ENCODE measurements at places on chromosomes 1 and 21.

GRCh38 chr1:52927212-52928014 lies at the start of gene SCP2:
Gene SCP2 (plus strand): TSS chr1:52927276. CDS start chr1:52927397, 121 bp downstream.
- DNase-seq = peak; percentile 71

GRCh38 chr21:37974081-37974480 lies 57.8 kb upstream of the KCNJ6 start:
- no peak for DNase-seq

- no peak for DNase-seq
Observed at GRCh38 chr1:67094191-67094590, 40.2 kb upstream of the SLC35D1 start.

- peak; percentile 74 for DNase-seq
Observed at GRCh38 chr1:21659099-21659923, 9.8 kb downstream of the RAP1GAP start.

GRCh38 chr21:23524685-23525084 lies 2082.6 kb downstream of the MRPL39 start:
- DNase-seq = no peak

- no peak for DNase-seq
Observed at GRCh38 chr21:33762803-33763581, 120.7 kb downstream of the ITSN1 start.

Data from T-helper 2 cell (primary cell).